ENCODE measurements at places on chromosomes 4 and X. TPM values are rescaled to one million over a fixed set of nuclear protein-coding genes. Genes with fewer than 3 reads are reported as not detected.
A peak's percentile ranks its signal among the peaks of the same experiment; 100 is the strongest.

PLS3 gene
- 310 TPM for polyA plus RNA-seq

MAOB gene
- polyA plus RNA-seq = 12.0 TPM

DNA sequence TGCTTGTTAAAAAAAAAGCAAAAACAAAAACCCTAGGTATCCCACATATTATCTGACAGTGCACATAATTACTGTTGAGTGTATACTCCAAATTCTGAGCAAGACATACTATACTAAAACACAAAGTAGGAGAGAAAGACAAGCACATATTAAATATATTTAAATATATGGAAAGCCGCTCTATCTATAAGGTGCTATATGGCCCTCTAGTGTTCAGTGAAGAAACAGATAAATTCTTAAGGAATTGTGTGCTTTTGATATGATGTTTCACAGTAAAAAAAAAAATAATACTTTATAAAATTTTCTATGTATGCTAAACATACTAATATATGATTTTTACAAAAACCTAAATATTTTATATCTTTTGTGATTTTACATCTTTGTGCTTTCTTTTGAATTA is 137.8 kb downstream of the FBXW7 start:
- DNase-seq = no peak

- DNase-seq = no peak
Observed at GRCh38 chrX:68699960-68700746, 52.7 kb downstream of the STARD8 start.

- peak; percentile 22 for DNase-seq
Observed at GRCh38 chr4:107896158-107896645, 35.1 kb upstream of the CYP2U1 start.

GRCh38 chr4:64774626-64775025 is 365.4 kb upstream of the TECRL start:
- no peak for DNase-seq

- no peak for DNase-seq
Observed at GRCh38 chr4:65242156-65242846, 428.0 kb downstream of the EPHA5 start.

- no peak for DNase-seq
Observed at GRCh38 chr4:33133723-33134122, 2413.6 kb downstream of the PCDH7 start.

GRCh38 chrX:47649271-47649670 is 1.1 kb downstream of the ELK1 start:
- no peak for DNase-seq

Measured in left lung (tissue), 14 donors.